H1 (cell line): ENCODE measurements at places on chromosomes 1 and 21.

DNA sequence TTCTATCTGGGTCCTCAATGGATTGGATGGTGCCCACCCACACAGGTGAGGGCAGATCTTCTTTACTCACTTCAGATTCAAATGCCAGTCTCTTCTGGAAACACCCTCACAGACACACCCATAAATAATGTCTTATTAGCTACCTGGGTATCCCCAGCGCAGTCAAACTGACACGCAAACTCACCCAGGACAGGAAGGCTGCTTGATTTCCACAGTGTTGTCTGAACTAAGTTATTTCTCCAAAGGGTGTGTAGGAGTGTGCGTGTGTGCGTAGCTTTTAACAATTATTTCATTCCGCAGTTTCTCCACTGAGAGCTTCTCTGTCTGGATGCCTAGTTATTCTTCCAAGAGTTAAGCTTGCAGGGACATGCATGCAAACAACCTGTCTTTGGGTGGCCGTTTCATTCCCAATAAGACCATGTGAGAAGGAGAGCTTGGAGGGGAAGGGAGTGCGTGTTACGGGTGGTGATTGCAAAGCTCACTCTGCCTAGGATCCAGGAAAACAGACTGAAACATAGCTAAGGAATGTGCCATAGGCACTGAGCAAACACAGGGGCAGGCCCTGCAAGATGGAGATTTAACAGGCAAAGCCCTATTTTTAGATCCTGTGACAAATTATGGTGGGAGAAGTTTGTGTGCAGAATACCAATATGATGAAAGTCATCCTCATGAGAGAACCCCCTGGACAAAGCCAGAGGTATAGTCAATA, 269.7 kb downstream of the DYRK1A start:
- no peak for DNase-seq

- no peak for DNase-seq
Observed at GRCh38 chr1:154863315-154864174, 6.5 kb downstream of the KCNN3 start.

- DNase-seq, result no peak
Observed at GRCh38 chr1:160708118-160708517, 3.5 kb downstream of the CD48 start.

DNA sequence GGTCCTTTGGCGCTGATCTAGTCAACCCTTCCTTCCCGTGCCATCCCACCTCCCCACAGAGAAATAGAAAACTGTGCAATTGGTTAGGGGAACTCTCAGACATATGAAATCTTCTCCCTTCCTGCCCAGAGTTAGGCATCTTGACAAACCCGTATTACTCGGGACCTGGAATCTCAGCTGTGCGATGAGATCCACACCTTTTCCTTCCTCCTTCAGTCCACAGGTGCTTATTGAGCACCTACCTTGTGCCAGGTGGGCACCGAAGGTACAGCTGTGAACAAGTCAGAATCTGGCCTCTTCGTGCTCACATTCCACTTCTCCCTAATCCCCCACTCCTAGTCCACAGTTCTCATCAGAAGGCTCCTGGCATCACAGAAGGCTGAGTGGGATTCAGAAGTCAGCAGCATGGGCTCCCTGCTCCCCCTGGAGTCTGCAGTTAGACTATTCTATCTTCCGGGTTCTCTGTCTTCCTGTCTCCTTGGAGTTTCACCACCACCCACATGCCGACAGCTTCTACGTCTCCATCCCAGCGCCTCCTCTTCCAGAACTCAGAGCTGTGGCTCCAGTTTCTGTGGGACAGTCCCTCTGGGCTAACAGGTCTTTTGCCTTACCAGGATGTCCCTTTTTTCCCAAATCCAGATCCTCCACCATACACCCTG, 23.0 kb downstream of the KNCN start:
- DNase-seq, result no peak

GRCh38 chr1:19910650-19911049, 12.8 kb downstream of the PLA2G2E start:
- no peak for DNase-seq

- no peak for DNase-seq
Observed at GRCh38 chr1:44068442-44068921, 37.2 kb upstream of the SLC6A9 start.

GRCh38 chr1:208108213-208108608, 136.0 kb downstream of the PLXNA2 start:
- DNase-seq, result no peak

- DNase-seq, result no peak
Observed at GRCh38 chr1:53313556-53313955, 14.3 kb downstream of the LRP8 start.

DNA sequence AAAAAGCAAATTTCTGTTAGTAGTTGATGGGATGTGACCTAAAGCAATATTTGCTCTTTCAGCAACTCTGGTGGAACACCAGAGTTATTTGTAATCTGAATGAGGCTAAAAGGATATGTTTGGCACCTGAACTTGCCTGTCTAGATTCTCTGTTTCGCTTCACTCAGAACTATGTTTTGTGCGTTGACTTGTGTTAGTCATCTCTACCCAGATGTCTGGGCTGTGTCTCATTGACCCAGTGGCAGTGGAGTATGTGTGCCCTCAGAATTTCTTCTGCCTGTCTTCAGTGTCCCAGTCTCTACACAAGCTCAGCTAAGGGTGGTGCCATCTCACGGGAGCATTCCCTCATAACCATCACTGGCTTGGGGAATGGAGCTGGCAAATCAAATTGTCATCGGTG, 13.9 kb downstream of the KCNK1 start:
- no peak for DNase-seq

DNA sequence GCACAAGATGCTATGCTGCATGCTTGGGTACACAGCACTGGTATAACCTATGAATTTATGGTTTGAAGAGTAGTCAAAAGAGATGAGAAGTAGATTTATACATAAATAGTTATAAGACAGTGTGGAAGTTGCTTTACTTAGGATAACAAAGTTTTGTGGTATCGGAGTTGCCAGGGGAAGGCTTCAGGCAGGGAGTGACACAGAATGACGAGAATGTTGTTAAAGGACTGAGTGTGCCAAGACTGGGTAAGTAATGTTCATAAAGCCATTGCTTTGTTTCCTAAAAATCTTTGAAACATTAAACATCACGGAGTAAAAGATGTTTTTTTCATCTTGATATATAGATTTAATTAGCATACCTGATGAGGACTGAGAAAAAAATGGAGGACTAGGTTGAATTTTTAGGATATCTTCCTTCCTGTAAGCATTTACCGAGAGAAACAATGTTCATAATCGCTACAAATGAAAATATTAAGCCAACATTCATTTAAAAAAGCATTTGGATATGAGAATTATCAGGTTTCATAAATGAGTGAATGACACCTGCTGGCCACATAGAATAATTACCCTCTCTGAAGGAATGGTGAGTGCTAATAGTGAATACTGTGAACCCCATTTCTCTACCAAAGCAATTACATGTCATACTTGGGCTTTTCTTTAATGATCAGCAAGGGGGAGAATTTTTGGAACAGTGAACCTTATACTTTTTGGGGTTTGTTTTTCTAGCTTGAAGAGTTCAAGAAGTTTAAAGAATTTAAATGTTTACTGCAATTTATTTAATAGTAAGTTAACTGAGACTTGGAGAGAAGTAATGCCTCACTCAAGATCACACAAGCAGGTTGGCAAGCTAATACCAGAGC, 28.4 kb downstream of the EXTL2 start:
- no peak for DNase-seq

GRCh38 chr1:175168782-175169181, 23.8 kb downstream of the KIAA0040 start:
- DNase-seq, result no peak

- DNase-seq, result no peak
Observed at GRCh38 chr1:75502776-75503175, 108.1 kb downstream of the SLC44A5 start.

GRCh38 chr1:164823486-164824279, 264.7 kb downstream of the PBX1 start:
- no peak for DNase-seq

DNA sequence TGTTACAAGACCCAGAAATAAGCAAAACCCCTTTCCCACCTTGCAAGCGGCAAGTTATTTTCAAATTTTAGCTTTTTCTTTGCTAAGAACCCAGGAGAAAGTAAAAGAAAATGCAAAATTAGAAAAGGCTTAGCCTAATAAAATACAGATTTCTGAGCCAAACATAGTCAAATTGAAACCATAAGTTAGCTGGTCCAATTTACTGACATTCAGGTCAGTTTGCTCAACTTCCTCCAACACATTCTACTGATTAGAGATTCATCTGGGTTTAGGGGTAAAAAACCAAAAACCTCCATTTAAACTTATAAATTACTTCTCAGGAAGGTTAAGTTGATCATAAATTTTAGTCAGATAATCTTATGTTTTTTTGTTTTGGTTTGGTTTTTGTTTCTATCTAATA, 701.8 kb upstream of the CXADR start:
- DNase-seq, result no peak

- DNase-seq, result no peak
Observed at GRCh38 chr21:37184784-37185593, 82.1 kb downstream of the VPS26C start.

DNA sequence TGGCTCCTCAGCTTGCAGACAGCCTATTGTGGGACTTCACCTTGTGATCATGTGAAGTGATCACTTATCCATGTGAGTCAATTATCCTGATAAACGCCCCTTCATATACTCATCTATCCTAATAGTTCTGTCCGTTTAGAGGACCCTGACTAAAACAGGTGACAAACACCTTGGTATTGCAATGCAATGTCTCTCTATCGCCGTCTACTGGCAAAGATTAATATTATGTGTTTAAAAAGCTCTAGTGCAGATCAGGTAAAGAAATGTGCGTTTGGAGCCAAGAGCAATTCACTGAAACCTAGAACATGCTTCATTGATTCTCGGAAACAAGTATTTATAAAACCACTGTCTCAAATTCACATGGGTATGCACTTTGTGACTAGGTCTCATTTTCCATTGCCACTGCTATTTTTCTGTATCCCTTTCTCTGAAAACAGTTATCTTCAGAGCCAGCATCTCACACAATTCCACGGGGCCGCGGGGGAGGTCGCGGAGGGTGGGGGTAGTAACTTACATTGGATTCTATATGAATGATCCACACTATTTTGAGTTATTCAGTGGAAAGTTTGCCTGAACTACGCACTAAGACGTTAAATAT, 554.6 kb upstream of the NCAM2 start:
- no peak for DNase-seq

DNA sequence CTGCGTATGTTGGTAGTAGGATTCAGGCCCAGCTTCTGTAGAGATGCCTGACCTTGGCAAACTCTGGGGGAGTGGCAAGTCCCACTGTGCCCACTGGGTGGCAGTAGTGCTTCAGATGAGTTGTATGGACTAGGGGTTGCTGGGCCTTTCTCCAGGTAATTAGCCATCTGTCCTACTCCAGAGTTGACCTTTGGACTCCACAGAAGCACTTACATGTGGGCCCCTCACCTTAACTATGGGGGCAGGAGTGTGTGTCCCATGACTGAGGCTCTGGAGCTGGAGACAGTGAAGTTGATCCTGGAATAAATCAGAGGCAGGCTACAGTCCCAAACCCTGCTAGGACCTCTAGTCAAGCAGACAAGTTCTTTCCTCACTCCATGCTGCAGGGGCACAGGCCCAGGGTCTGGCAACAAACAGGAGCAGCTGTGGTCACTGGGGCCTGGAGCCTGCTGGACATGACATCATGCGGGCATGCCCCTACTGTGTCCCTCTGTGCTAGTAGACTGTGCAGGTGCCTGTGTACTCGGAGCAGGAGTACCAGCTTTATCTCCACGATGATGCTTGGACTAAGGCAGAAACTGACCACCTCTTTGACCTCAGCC, 4.6 kb downstream of the DMAP1 start:
- peak; percentile 98 for DNase-seq

GRCh38 chr21:28112511-28112910, 880.2 kb downstream of the LTN1 start:
- DNase-seq, result no peak

GRCh38 chr1:4346131-4346530, 308.3 kb upstream of the AJAP1 start:
- DNase-seq, result no peak
